ENCODE measurements at places on chromosomes 11 and 22.

GRCh38 chr11:84829162-84829561 is 798.0 kb downstream of the DLG2 start:
- no peak for DNase-seq

- DNase-seq: peak; percentile 86
Observed at GRCh38 chr22:41052661-41053490, 39.5 kb upstream of the EP300 start.

- no peak for DNase-seq
Observed at GRCh38 chr11:67116758-67117105, 2.3 kb upstream of the KDM2A start.

DNA sequence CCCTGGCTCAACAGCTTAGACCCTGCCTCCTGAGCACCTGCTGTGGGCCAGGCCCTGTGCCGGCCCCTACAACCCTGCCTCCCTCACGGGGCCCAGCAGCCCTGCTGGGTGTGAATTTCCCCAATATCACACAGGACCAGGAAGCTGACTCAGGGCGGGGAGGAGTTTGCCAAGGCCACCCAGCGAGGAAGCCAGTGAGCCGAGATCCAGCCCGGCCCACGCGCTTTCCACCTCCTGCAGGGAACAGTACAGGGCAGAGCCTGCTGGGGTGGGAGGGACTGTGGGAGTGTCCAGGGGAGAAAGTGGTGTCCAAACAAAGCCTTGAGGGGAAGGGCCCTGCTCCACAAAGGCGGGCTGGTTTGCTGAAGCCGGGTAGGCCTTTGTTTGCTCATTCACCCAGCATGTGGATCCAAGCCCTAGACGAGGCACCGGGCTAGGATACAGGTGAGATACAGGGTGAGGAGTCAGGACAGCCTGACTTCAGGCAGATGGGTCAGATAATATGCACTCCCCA is 26.8 kb downstream of the RPL3 start:
- peak; percentile 98 for DNase-seq

DNA sequence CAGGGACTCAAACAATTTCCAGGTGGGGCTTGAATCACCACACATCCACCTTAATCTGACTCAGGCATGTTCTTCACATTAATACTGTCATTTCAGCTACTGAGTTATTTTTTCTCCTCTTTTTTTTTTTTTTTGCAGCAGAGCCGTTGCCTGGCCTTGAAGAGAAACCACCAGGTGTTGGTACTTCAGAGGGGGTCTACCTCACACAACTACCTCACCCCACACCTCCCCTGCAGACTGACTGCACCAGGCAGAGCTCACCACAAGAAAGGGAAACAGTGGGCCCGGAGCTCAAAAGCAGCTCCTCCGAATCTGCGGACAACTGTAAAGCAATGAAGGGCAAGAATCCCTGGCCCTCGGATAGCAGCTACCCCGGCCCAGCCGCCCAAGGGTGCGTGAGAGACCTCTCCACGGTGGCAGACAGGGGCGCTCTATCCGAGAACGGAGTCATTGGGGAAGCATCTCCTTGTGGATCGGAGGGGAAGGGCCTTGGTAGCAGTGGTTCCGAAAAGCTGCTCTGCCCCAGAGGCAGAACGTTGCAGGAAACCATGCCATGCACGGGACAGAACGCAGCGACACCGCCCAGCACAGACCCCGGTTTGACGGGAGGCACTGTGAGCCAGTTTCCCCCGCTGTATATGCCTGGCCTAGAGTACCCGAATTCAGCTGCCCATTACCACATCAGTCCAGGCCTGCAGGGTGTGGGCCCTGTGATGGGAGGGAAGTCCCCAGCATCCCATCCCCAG is 15.1 kb upstream of the SLC25A18 start:
- DNase-seq: no peak

DNA sequence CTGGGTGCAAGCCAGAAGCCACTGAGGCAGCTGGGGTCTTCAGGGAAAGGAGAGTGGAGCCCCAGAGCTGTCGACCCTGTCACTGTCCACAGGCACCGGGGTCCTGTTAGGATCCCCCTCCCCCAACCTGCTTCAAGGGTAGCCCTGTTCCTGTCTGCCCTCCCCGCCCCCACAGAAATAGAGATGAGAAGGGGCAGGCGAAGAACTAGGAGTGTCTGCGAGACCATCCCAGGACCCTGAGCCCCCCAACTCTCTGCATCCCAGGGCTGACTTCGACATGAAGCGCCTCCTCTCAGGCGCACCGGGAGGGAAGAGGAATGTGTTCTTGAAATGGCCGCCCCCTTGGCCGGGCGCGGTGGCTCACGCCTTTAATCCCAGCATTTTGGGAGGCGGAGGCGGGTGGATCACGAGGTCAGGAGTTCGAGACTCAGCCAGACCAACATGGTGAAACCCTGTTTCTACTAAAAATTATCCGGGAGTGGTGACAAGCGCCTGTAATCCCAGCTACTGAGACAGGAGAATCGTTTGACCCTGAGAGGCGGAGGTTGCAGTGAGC is 607 bp upstream of the ZNF70 start:
- peak; percentile 42 for DNase-seq

DNA sequence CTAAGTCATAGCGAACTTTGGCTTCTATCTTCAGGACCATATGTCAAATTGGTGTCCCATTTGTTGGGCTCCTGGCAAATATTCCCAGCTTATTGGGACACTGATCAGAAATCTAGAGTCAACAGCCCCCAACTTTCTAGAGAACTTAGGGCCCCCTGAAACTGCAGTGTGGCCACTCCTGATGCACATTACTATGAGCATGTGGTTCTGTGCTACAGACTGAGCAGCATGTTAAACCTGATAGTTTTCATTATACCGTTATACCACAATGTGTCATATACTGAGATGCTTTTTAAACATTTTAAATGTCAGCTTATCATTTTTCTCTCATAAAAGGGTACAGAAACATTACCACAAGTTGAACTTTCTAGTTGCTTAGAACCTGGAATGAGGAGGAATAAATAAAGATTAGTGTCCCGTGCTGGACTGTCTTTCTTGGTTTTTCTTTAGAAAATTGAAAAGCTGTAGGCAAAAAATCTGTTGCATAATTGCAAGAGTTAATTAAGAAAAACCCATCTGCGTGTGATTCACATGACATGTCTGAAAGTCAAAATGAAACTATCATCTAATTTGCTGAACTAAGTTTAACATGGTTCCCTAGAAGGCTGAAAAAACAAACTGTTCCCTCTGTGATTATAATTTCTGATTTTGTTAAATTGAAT is 16.4 kb upstream of the CTSC start:
- DNase-seq: no peak

GRCh38 chr11:440065-441042 is 1.5 kb downstream of the ANO9 start:
- no peak for DNase-seq

DNA sequence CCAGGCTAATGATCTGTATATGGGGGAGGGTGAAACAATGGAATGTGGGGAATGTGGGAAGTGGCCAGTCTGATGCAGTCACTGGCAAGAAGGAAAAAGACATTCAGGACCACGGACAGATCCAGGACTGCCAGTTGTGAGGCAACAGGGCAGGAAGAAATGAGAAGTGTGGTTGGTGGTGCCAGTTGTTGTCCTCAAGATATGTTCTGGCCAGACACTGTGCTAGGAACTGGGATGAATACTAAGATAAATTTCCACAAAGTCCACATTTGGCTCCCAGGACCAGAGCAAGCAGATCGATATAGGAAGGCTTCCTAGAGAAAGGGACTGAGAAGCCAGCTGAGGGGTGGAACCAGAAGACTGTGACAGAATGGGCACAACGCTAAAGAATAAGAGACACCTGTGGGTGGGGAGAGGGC is 6.8 kb upstream of the TPBGL start:
- DNase-seq: peak; percentile 68

GRCh38 chr11:129785383-129786111 is 30.1 kb upstream of the TMEM45B start:
- DNase-seq: peak; percentile 11

- DNase-seq: no peak
Observed at GRCh38 chr11:125262830-125263218, 98.3 kb downstream of the PKNOX2 start.

GRCh38 chr11:114036147-114036811 is 23.2 kb upstream of the ZBTB16 start:
- DNase-seq: peak; percentile 50

GRCh38 chr11:19881177-19881576 is 168.5 kb downstream of the NAV2 start:
- DNase-seq: no peak

GRCh38 chr22:20654343-20655208 is 119.3 kb upstream of the SERPIND1 start:
- DNase-seq: no peak

DNA sequence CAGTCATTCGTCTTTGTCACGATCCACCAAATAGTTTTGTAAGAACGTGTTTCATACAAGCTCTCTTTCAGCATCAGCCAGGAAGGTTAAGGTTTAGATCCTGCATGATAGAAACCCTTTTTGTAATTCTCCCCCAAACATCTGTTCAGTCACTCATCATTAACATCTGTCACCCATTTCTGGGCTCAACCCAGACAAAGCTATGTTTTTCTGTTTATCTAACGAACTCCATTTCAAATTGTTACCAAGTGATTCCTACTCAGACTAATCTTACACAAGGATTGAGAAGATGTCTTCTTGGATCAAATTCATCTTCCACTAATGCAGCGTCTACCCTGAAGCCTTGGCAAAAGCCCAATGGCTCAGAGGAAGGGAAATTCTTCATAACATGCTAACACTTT is 58.8 kb downstream of the FZD4 start:
- DNase-seq: peak; percentile 82

DNA sequence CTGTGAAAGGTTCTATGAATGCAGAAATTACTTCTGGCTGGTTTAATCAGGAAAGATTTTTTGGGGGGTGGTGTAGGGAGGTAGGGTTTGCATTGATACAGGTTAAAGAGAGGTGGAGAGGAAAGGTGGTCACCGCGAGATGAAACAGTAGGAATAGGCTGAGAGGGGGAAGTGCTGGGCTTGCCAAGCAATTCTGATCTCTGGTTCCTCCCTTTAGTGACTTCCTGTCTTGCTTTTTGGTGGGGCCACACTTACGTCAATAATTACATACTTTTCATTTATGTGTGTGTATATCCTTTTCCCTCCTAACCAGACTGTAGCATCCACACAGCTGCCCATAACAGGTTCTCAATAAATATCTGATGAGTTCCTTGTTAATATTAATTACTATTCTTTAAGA is 120.0 kb downstream of the CTNND1 start:
- DNase-seq: no peak

DNA sequence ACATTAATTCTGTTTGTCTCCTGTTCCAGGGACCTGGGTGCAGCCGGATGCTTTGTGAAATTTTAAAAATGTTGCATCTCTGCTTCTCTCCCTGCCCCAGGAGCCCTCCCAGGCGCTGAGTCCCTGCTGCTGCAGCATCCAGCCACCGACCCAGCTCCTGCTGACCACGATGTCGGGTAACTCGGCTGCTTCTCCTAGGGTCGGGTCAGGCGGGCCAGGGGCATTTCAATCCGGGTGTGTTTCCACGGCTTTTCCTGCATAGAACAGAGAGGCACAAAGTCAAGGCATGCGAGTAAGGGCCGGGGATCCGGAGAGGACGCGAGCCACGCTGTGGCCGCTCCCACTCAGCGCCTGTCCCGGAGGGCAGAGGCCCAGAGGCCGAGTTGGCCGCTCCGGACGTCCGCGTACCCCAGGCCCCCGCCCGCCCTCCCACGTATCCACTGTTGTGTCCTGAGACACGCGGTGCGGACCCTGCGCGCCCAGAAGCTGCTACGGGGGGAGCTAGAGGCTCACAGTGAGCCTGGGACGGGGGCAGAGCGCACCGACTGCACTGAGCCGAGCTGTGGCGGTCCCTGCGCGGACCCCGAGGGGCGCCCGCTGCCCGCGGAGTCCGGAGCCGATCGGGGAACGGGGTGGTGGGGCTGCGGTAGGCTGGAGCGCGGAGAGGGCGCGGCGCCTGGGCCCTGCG is at the start of gene POU2AF3:
Gene POU2AF3 (plus strand): TSS at position 134 of the 688 bp plus-strand sequence. CDS start 36 bp downstream, at position 170.
- no peak for DNase-seq

DNA sequence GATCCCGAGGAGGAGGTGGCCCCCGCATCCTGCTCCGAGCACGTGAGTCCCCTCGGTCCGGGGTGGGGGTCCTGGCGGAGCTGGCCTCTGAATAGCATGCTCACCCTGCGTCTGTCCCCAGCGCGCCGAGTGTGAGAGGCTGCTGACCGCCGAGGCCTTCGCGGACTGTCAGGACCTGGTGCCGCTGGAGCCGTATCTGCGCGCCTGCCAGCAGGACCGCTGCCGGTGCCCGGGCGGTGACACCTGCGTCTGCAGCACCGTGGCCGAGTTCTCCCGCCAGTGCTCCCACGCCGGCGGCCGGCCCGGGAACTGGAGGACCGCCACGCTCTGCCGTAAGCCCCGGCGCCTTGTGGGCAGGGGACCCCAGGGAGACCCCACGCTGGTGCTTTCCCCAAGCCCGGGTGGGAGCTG is 3.5 kb downstream of the MUC2 start:
- DNase-seq: no peak

- peak; percentile 34 for DNase-seq
Observed at GRCh38 chr11:77101043-77101537, 1.6 kb upstream of the OMP start.

All from fibroblast of skin of back (primary cell).